A549 (cell line): ENCODE measurements at places on chromosomes 16 and 17.
A peak's percentile ranks its signal among the peaks of the same experiment; 100 is the strongest.

- DNase-seq = no peak
These were observed 46.3 kb downstream of the CCDC42 start for GRCh38 chr17:8698162-8698971.

GRCh38 chr17:33949100-33949499, 306.0 kb upstream of the CCL2 start:
- no peak for DNase-seq

- DNase-seq = no peak
These were observed 3.6 kb upstream of the C16orf96 start for GRCh38 chr16:4552541-4552940.

- no peak for DNase-seq
These were observed 169.0 kb upstream of the ZFHX3 start for GRCh38 chr16:73216932-73217331.

- no peak for DNase-seq
These were observed 10.0 kb downstream of the TPSD1 start for GRCh38 chr16:1265826-1266225.

- no peak for DNase-seq
These were observed 7.1 kb upstream of the BAIAP3 start for GRCh38 chr16:1326391-1326790.

DNA sequence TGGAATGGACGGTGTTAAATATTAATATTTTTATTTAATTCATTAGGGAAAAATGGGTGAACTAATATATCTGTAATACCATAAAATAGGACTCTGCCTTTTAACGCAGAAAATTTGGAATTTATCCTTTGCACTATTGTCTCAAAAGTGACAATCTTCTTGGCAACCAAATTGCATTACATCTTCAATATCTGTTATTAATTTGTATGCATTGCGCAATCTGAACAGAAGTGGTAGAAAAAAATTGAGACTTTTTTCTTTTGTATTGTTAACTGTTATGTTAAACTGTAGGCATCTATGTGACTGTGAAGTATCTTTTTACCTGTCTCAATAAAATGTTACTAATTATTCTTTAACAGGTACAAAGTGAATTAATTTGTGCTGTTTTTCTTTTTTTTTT, 55.6 kb downstream of the PPM1E start:
- no peak for DNase-seq

DNA sequence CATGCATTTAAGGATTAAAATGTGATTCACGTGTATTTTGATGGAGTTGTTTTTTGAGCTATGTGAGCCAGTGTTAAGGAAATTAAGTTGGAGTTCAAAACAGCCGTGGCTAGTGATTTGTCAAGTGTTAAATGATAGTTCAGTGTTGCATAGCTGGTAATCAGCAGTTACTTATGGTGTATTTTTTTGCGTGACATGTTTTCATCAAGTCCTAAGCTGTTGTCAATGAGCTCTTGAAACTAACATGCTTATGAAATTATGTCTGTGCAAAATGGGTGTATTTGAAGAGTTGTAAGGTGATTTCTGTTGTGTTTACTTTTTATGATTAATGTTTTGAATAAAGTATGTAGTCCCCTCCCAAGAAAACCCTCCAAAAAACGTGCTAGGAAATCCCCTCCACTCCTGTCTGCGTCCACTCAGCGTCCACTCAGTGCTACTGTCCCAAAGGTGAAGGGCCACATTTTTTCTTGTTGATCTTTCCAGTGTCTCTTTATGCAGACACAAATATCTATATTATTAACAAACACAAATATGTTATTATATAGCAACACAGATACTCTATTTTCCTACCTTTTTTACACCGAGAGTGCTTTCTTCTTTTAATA, 30.0 kb downstream of the USP10 start:
- DNase-seq = peak; percentile 35

DNA sequence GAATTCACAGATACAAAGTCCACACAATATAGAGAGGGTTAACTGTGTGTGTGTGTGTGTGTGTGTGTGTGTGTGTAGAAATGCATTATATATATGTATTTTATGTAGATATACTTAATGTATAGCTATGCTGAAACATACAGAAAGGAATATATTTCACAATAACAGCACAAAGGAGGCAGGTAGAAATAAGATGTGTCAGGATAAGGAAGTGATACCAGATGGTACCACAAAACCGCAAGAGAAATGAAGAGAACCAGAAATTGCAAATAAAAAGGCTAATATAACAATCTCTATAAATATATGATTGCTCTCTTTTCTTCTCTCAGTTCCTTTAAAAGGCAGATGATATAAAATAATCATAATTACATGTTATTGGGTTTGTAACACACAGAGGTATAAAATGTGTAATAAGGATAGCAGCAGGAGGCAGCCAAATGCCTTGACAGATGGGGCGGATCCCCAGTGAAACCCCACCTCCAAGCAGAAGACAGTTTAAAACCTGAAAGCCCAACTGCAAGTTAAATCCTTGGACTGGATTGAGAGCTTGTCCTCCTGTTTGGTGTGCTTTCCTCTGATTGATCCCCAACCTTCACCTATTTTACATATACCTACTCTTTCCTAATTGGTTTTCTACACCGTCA, 365.4 kb upstream of the C16orf82 start:
- DNase-seq = no peak

- no peak for DNase-seq
These were observed 624.6 kb upstream of the EEF2KMT start for GRCh38 chr16:5722116-5722619.

DNA sequence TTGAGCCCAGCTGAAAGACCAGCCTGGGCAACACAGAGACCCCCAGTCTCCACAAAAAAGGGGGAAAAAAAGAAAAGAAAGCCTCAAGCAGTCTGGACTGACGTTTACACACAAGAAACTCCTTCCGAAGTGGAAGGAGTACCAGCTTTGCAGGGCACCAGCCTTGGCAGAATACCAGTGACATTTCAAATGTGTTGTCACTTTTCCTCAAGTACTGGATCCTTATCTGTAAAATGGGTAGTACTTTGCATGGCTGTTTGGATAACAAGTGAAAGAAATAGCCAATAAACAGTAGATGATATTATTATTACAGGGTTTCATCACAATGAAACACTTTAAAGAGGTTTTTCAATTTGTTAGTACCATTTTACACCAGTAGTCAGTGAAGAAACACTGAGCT, 14.2 kb downstream of the YWHAE start:
- DNase-seq = no peak

- DNase-seq = no peak
These were observed 274.9 kb downstream of the CDH11 start for GRCh38 chr16:64846966-64847365.

DNA sequence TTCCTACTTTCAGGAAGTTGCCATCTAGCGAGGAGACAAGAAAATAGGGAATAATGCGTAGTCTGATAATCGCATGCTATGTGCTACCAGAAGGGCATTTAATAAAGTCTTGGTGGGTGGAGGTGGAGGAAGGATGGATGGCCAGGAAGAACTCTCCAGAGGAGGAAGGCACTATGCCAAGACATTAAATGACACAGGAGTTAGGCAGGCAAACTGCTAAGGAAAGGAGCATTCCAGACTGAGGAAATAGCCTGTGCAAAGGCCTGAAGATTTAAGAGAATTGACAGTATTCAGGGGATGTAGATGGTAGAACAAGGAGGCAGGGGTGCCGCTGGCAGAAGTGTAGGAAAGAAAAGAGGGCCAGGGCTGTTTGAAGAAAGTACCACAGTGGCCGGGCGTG, 19.3 kb upstream of the ARHGAP44 start:
- no peak for DNase-seq

- DNase-seq = no peak
These were observed 3.2 kb downstream of the TMC6 start for GRCh38 chr17:78125138-78125913.

GRCh38 chr17:49549691-49550678, 25.7 kb upstream of the NXPH3 start:
- DNase-seq = no peak

DNA sequence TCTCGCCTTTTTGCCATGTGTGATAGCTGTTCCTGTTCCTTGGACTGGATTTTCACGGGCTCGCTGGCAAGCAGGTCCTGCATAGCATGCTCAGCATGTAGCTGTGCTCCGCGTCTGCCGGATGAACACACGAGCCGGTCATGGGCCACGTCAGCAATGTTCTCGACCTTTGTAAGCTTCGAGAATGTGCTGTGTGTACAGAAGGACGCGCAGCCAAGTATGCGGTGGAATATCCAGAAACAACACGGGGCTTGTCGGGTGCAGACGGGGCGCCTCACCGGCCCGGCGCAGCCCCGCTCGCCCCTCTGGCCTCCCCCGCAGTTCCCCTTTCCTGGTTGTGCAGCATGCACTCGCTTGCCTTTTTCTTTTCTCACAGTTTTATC, 42.2 kb downstream of the RPTOR start:
- DNase-seq = no peak

- peak; percentile 91 for DNase-seq
These were observed 191.0 kb downstream of the CPPED1 start for GRCh38 chr16:12612598-12613101.

- DNase-seq = no peak
These were observed 80.2 kb upstream of the COX10 start for GRCh38 chr17:13989138-13989537.

- no peak for DNase-seq
These were observed 7.8 kb downstream of the GABARAPL2 start for GRCh38 chr16:75573955-75574354.

GRCh38 chr16:88045820-88046303, 94.6 kb downstream of the BANP start:
- DNase-seq = no peak

- no peak for DNase-seq
These were observed 110.3 kb upstream of the CDC42EP4 start for GRCh38 chr17:73422121-73422520.

DNA sequence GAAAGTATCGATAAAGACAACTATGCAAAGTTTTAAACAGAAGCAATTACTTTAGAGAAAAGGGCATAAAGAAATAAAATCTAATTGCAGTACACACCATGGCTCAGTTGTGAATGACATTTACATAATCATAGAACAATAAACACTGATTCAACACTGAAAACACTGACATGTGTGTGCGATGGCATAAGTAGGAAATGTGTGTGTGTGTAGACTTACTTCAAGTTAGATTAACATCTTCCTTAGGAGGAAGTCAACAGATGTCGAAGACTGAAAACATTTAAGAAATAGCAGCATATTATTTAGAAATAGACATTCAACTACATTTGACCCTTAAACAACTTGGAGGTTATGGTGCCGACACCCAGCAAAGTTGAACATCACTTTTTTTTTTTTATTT, 172.4 kb downstream of the STX8 start:
- DNase-seq = no peak

DNA sequence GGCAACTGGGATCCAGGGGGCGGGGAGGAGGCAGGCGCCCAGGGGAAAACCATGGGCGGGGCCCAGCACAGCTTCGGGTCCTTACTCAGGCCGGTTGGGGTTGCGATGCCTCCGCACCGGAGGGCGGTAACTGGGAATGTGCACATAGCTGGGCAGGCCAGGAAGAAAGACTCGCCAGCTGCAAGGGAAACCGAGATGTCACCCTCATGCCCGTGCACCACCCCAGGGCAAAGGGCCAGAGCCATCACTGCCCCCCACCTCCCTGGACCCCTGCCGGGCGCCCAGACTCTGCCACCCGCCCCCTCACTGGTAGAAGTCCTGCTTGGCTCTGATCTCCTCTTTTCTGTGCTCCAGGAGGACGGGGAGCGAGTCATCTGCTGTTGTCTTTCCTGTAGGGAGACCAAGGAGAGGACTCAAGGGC, 6.7 kb downstream of the ALOX12B start:
- DNase-seq = no peak

- no peak for DNase-seq
These were observed 6.8 kb upstream of the MMP15 start for GRCh38 chr16:58018803-58019202.

- DNase-seq = peak; percentile 98
These were observed 8.1 kb upstream of the KIFC3 start for GRCh38 chr16:57810197-57811031.

DNA sequence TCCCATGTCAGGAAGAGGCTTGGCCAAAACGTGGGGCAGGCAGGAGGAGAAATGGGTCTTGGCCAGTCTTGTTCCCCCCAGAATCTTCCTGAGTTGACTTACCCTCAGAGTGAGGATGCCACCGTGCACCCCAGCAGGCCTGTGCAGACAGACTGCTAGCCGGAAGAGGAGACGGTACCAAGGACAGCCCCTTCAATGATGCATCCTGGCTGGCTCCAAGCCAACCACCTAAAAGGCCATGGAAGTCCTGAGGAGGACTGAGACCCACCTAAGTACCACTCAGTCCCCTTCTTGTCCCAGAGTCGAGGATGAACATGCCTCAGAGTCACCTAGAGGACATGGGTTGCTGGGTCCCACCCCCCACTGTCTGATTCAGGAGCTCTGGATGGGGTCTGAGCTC, 46.7 kb upstream of the RCVRN start:
- DNase-seq = no peak

GRCh38 chr17:51121620-51122472, 1.2 kb upstream of the SPAG9 start:
- peak; percentile 99 for DNase-seq

DNA sequence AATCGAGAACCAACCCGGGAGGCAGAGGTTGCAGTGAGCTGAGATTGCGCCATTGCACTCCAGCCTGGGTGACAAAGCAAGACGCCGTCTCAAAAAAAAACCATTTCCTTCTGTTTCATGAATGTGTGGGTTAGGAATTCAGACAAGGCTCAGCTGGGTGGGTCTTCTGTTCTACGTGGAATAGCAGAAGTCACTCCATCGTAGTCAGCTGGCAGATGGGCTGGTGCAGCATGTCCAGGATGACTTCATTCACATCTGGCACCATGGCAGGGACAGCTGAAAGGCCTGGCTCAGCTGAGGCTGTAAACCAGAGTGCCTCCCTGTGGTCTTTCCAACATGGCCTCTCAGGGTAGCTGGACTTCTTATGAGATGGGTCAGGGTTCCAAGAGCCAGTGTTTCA, 89.0 kb downstream of the C17orf67 start:
- no peak for DNase-seq

DNA sequence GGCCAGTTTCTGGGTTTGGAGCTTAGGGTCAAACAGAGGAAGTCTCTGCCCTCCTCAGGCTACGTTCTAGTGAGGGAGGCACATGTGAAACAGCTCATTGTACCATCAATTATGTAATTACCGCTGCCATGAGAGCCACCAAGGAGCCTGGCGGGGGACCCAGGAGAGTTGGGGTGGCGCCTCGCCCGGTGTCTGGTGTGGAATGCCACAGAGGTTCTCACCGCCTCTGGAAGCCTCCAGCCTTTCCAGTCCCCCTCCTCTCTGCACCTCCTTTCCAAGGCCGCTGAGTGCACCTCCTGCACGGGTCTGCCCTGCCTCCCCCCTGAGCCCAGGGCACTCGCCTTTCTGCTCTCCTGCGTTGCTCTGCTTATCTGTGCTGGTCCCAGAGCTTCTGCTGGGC, 51.4 kb downstream of the SREBF1 start:
- no peak for DNase-seq

GRCh38 chr16:82788919-82789318, 162.2 kb downstream of the CDH13 start:
- DNase-seq = no peak

- no peak for DNase-seq
These were observed 178.8 kb downstream of the SOX9 start for GRCh38 chr17:72299592-72299991.

GRCh38 chr16:28295276-28295675, 3.0 kb downstream of the SBK1 start:
- DNase-seq = no peak
